ENCODE measurements at places on chromosomes 13 and 19. TPM values are rescaled to one million over a fixed set of nuclear protein-coding genes. Genes with fewer than 3 reads are reported as not detected.

The INSL3 gene
- 0.18 TPM for polyA plus RNA-seq

The PEX11G gene
- 4.3 TPM for polyA plus RNA-seq

The ZSCAN1 gene
- polyA plus RNA-seq = 4.0 TPM

DNA sequence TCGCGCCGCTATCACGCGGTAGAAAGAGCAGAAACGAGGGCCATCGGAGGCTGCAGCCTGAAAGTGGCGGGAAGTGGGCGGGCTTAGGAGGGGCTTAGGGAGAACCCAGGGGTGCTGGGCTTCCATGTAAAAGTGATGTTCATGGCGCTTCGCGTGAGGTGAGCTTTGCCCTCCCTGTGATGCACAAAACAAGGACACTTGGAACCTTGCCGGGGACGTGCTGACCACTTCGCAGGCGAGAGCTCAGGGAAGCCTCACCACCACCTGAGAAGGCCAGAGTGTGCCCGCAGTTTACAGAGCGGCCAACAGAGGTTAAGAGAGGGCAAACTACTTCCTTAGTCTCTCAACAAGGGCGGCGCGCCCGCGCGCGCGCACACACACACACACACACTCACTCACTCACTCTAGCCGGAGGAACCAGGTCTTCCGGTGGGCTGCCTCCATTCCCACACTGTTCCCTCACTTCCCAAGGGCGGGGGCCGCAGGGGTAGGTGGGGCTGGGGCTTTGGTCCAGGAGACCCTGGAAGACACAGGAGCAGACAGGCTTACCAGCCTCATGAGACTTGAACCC is 651 bp downstream of the GAPDHS start:
- no peak for DNase-seq

DNA sequence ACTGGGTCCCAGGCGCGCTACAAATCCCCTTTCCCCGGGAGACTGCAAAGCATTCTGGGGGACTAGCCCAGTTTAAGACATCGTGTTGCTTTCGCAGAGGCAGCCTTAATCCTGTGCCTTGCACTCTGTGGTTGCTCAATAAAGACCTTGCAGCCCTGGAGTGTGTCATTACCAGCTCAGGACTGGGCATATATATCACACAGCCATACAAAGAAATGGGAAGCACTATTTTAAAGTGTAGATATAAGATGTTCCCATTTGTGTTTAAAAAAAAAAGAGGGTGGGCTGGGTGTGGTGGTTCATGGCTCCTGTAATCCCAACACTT is 11.1 kb downstream of the NAPA start:
- DNase-seq = no peak

- DNase-seq = no peak
These were observed 2.2 kb downstream of the LHFPL6 start for GRCh38 chr13:39600766-39601165.

GRCh38 chr13:58728126-58728525 is 1096.6 kb downstream of the PCDH17 start:
- no peak for DNase-seq

- DNase-seq = no peak
These were observed 936.9 kb downstream of the EFNB2 start for GRCh38 chr13:105598529-105598928.

DNA sequence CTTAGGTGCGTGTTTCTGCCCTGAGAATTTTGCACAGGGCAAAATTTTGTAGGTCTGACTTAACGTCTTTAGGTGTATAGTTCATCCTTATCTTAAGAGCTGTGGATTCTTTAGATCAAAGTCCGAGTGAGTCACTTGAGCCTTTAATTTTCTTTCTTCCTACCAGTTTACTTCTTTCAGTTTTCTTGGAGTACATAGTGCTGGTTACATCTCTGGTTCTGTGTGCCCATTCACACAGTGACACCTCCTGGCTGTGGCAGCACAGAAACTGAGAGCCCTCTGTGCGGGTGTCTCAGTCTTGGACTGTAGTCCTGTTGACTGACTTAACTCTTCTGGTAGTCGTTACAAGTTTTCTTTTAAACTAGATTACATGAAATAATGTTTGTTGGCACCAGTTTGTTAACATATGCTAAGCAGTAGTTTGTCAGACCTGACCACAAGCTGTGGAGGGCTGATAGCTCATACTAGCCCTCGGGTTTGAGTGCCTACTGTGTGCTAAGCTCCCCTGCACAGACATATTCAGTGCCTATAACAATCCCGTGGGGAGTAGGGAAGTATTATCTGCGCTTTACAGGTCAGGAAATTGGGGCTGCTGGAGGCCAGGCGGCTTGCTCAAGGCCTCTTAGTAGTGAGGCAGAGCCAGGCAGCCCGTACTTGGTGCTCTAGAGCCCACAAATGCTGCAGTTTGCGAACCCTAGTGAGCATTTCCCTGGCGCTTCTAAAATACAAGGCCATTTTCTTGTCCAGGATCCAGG is 1.6 kb downstream of the GATAD2A start:
- no peak for DNase-seq

GRCh38 chr19:18588611-18589379 is at the start of gene REX1BD:
Gene REX1BD (plus strand): TSS chr19:18588798. CDS start chr19:18588802, 4 bp downstream.
- peak; percentile 84 for DNase-seq

- no peak for DNase-seq
These were observed 29.7 kb upstream of the RGCC start for GRCh38 chr13:41427666-41428065.

- no peak for DNase-seq
These were observed at the start of gene ZNF723 for GRCh38 chr19:22832031-22832762. Gene ZNF723 (plus strand): TSS chr19:22832291. CDS start chr19:22832380, 89 bp downstream.

GRCh38 chr19:34793565-34793964 is 20.6 kb upstream of the ZNF599 start:
- no peak for DNase-seq

DNA sequence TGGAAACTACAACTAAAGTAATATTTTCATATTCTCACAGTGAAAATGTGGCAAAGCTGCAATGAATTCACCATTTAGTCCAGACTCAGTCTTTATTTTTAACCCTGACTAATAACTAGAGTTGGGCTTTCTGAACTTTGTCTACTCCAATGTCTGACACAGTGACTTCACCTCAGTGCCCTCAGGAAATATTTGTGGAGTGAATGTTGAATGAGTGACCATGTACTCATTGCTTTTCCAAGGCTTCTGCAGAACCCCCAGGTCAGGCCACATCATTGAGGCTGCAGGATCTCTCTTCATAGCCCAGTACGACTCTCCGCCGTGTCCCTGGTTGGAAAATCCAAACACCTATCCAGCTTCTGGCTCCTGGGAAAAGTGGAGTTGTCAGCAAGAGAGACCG is 1.8 kb downstream of the ZNF175 start:
- DNase-seq = no peak
